ENCODE measurements at places on chromosomes 6 and 20. TPM values are rescaled to one million over a fixed set of nuclear protein-coding genes. Genes with fewer than 3 reads are reported as not detected.

GRCh38 chr6:1310628-1311399, 1.1 kb upstream of the FOXQ1 start:
- H3K4me3 ChIP-seq, result peak overlapping the region; percentile 5
- peaks cover 9% of the 10 kb centered on the region for H3K36me3 ChIP-seq
- H3K27me3 ChIP-seq, result peaks cover 68% of the 10 kb centered on the region
- DNase-seq, result no peak
- peaks cover 22% of the 10 kb centered on the region for H3K4me1 ChIP-seq

DNA sequence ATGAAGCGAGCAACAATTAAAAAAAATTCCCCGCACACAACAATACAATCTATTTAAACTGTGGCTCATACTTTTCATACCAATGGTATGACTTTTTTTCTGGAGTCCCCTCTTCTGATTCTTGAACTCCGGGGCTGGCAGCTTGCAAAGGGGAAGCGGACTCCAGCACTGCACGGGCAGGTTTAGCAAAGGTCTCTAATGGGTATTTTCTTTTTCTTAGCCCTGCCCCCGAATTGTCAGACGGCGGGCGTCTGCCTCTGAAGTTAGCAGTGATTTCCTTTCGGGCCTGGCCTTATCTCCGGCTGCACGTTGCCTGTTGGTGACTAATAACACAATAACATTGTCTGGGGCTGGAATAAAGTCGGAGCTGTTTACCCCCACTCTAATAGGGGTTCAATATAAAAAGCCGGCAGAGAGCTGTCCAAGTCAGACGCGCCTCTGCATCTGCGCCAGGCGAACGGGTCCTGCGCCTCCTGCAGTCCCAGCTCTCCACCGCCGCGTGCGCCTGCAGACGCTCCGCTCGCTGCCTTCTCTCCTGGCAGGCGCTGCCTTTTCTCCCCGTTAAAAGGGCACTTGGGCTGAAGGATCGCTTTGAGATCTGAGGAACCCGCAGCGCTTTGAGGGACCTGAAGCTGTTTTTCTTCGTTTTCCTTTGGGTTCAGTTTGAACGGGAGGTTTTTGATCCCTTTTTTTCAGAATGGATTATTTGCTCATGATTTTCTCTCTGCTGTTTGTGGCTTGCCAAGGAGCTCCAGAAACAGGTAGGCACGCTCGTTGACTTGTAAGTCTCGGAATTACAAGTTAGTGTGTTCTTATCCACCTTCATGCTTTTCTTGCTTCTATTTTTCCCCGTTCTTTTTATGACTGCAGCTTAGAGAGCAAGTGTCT, at the start of gene EDN1:
EDN1 (plus strand) TSS at position 429 of the 888 bp plus-strand sequence; CDS start at position 698, 269 bp downstream.
- H3K27ac ChIP-seq, result peak within 1 kb of the TSS; percentile 3
- H3K4me3 ChIP-seq, result peak within 1 kb of the TSS; percentile 62
- H3K36me3 ChIP-seq, result no peaks in the 10 kb centered on the region
- peaks cover 13% of the 10 kb centered on the region for H3K4me1 ChIP-seq

- no peaks in the 10 kb centered on the region for H3K36me3 ChIP-seq
- H3K4me1 ChIP-seq, result peaks cover 3% of the 10 kb centered on the region
- H3K4me3 ChIP-seq, result no peak overlapping the region
- H3K27me3 ChIP-seq, result peaks cover 43% of the 10 kb centered on the region
- no peak for DNase-seq
- no peak overlapping the region for H3K27ac ChIP-seq
These were observed 1.2 kb downstream of the CDH4 start for GRCh38 chr20:61253264-61253639.

DEFB126 gene
- total RNA-seq, result not detected

Data from activated CD4-positive, alpha-beta memory T cell treated with anti-CD3 and anti-CD28 coated beads, Interleukin-2, amount 10 ng/mL, durations not matched to agents 7 days and 5 days (primary cell).